Left ventricle myocardium inferior (tissue), 1 donor: ENCODE measurements at places on chromosomes 4 and X.

GRCh38 chr4:10158333-10158942, 41.8 kb upstream of the WDR1 start:
- DNase-seq = no peak

- no peak for DNase-seq
Measured at GRCh38 chr4:166386491-166387360, 513.7 kb downstream of the TLL1 start.

DNA sequence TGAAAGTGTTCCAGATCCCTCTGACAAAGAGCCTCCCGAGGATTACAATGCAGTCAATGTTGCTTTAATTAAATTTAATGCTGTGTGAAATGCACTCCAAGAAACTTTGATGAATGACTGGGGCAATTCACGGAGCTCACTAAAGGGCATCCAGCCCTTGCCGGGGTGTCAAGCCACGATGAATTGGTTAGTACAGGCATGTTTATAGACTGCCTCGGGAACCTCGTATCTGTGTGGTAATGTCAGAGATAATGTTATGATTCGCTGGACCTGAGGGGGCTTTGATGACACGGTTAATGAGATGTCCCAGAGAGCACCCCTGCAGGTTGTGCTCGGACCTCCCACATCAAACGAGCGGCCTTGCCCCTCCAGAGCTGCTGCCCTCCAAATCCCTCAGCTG, 428.8 kb downstream of the NKX6-1 start:
- no peak for DNase-seq

DNA sequence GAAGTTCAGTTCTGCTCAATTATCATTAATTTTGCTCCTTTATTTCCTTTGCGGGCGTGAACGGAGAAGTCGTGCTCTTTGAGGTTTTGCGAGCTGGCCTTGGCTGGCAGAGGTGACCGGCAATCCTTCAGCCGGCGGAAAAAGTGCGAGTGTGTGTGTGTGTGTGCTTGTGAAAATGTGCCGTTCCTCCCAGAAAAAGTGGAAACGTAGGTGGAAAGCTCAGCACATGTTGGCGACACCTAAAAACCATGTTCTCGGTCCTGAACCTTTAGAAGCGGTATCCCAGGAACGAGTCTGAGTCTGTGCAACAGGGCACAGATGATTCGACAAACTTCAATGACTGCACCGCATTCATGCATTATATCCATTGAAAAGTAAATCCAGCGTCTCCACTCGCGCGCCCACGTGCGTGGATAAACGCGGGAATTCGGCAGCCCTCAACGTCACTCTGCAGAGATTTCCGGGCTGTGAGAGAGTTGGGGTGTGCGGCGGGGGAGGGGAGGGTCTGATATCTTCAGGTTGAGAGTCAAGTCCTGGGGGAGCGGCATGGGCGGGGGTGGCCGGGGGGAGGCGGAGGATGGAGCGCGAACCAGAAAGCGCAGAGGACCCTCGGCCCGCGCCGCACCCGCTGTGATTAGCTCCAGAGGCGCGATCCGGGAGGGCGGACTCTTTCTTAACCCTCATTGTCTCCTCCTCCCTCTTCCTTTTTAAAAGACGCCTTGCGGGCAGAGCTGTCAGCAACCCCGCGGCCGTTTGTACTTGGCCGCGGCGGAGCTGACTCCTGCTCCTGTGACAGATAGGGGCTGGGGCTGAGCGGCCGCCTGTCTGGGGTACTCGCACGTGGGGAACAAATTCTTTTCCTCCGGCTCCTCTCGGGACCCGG, at the start of gene SHISA3:
SHISA3 (plus strand) TSS at position 737 of the 883 bp plus-strand sequence. CDS start 569 bp downstream, outside the sequence.
- peak; percentile 56 for DNase-seq

- no peak for DNase-seq
Measured at GRCh38 chrX:38694394-38694793, 106.9 kb upstream of the MID1IP1 start.

DNA sequence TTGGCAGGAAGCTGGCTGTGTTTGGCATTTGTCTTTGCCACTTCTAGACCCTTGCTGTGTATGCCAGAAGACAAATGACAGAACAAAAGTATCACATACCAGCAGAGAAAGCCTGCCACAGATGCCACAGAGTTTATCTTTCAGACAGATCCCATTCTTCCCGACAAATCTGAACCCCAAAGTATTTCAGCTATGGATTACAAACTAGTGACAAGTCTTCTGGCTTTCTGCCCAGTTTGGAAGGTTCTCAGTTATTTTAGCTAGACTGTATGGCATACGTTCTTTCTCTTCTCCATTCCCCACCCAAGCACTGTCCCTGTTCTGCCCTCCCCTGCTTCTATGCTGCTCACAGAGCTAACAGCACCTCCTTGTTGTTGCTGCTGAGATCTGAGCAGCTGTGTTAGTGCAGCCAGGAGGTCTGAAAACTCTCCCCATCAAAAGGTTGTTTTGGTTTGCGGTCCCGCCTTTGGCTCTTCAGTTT, 236.7 kb downstream of the FRAS1 start:
- DNase-seq = no peak
